ENCODE measurements at places on chromosomes 4 and X.

DNA sequence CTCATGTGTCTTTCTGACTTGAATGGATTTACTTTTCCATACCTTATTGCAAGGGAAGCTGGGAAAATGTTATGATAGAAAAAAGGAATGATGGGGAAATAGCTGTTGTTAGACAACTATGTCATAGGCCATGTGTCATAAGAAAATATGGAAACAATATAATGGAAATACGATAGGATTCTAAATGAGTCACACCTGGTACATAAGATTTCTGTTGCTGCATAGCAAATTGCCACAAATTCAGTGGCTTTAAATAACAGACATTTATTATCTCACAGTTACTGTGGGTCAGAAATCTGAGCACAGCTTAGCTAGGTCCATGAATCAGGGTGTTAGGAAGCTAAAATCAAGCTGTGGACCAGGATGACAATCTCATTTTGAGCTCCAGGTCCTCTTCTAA, 44.6 kb upstream of the ANKRD50 start:
- peak; percentile 58 for DNase-seq

- DNase-seq: no peak
These were observed 32.4 kb downstream of the PRMT9 start for GRCh38 chr4:147651563-147651962.

DNA sequence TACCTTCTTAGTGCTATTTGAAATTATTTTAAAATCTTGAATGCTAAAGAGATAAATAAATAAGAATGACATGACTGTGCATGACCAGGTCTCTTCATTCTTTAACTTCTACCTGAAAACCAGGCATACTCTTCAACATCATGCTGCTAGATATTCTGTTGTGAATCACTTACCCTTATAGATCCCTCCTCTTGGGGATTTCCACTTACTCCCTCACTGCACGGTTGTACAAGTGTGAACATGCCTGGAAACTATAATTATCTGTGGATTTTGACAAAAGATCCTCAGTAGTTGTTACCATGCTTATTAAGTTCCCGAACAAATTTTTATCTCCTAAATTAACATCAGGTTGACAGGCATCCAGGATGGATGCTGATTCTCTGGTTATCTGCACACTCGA, 54.3 kb downstream of the ADGRL3 start:
- DNase-seq: no peak

- DNase-seq: no peak
These were observed 307.2 kb downstream of the SLC7A11 start for GRCh38 chr4:137934911-137935310.

GRCh38 chrX:1870421-1870820, 255.6 kb downstream of the ASMT start:
- no peak for DNase-seq

DNA sequence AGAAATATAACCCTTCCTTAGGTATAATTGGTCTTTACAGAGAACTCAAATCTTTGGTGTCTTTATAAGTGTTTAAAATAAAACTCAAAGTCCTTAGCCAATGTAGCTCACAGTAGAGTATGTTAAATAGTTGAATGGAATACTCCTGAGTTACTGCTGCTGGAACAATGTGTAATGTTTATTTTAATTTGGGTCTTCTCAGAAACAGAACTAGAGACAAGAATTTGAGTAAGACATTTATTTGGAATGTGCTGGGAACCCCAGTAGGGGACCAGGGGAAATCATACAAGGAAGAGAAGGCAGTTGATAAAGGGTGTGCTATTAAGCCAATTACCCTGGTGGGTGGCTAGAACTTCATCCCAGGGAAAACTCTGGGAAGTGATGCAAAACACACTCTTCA, 240.4 kb upstream of the LDB2 start:
- DNase-seq: peak; percentile 66

DNA sequence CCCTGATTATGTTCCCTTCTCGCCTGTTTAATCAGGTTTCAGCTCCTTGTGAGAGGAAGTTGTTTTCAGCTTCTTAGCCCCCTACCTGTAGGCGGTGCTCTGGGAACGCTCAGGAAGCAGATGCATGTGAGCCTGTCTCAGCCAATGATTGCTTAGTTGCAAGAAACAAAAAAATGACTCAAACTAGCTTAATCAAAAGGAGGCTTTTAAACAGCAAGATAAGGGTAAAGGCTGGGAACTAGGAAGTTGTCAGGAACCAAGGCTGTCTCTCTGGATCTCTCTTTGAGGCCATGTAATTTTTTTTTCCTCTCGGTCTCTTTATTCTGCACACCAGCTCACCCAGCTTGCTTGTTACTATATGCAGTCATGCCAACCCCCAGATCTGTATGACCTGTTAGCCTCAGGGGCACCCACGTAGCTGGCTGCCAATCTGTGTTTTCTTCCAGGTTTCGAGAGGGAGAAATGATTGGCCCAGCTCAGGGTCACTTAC, 109.1 kb downstream of the PTTG2 start:
- peak; percentile 27 for DNase-seq

DNA sequence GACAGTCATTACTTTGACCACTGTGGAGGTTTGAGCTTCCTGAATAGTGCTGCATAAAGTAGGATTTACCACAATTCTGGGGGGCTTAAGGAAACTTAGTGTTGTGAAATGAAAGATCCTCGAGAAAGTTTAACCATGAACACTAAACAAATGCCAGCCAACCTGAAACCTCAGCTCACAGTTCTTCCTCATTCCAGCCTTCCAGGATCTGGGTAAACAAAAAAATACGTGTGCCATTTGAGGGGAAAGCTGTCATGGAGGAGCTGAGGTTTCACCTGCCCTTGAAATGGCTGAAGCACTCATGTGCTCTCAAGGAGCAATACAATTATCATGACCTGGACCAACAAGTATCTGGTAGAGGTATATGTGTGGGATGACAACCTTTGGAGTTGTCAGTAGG, 142.7 kb downstream of the NPNT start:
- DNase-seq: no peak

DNA sequence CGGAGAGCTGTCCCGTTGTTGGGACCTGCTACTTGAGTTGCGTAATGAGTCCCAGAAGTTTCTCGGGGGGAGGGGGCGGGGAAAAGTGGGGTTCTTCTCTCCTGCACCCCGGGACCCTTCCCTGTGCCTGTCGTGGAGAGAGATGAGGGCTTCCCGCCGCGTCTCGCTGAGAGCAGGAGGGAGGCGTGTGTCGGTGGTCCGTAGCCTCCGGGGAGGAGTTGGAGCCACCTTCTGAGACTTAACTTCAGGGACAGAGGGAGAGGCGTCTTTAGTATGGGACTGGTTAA, 698 bp downstream of the AFF1 start:
- no peak for DNase-seq

- peak; percentile 19 for DNase-seq
These were observed 2.0 kb downstream of the ADGRL3 start for GRCh38 chr4:61201961-61202637.

- DNase-seq: peak; percentile 40
These were observed 775 bp downstream of the SHROOM4 start for GRCh38 chrX:50812995-50813842.

DNA sequence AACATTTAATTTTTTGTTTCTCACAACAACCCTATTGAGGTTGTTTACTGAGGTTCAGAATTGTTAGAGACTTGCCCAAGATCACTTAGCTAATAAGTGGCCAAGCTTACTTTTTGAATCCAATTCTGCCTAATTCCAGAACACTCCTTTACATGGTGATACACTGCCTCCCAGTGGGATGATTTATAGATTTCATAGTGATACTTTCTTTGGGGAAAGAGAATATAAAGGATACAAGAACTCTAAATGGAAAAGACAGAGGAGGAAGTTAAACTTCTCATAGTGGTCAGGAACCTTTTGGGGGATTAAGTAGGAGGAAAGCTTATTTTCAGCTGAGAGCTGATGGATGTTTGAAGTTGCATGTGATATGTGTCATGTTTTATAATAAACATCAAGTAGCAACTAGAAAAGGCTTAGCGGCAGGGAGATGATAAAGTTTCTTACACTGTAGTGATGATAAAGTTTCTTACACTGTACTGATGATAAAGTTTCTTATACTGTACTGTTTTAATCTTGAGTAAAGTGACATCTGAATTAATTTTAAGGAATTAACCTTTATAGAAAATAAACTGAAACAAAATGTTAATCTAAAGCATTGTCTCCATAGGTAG, 15.3 kb downstream of the STAG2 start:
- peak; percentile 53 for DNase-seq

DNA sequence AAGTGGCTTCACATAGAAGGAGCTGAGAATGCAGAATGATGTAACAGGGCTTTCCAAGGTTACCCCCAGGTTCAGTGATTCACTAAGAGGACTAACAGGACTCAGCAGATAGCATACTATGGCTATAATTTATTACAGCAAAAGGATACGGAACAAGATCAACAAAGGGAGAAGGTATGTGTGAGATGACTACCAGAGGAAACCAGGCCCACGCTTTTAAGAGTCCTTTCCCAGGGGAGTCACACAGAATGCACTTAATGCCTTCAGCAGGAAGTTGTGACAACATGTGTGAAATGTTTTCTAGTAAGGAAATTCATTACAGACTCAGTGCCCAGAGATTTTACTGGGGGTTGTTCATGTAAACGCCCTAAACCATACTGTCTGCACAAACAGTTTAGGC, 373.6 kb upstream of the MAGEB2 start:
- DNase-seq: peak; percentile 43

- DNase-seq: peak; percentile 95
These were observed 14.0 kb upstream of the PITX2 start for GRCh38 chr4:110636680-110637407.

All from fibroblast of skin of scalp (primary cell).